ENCODE measurements at places on chromosomes 12 and 14. TPM values are rescaled to one million over a fixed set of nuclear protein-coding genes. Genes with fewer than 3 reads are reported as not detected.

Gene LIN7A
- 3.3 TPM for total RNA-seq

Gene BEGAIN
- total RNA-seq = 1.0 TPM

GRCh38 chr12:3135522-3136461 lies 58.6 kb downstream of the TSPAN9 start:
- peak; percentile 71 for DNase-seq

GRCh38 chr12:9760120-9760519 lies 581 bp downstream of the CD69 start:
- DNase-seq = no peak

DNA sequence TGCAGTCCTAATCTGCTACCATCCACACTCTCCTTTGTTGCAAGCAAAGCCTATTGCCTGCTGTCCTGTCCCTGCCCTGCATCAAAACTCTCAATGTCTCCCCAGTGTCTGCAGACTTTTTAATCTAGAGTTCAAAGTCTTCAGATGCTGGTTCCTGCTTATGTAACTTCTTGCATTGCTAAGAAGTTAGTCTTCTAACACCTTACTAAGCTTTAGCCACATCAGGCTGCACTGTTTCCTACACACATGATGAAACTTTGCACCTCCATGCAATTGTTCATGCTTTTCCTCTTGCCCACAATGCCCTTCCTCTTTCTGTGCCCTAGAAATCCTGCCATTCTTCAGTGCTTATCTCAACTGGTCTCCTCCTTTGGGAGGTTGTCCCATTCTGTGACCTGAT lies 16.2 kb upstream of the DICER1 start:
- peak; percentile 47 for DNase-seq

Measured in renal cortical epithelial cell (primary cell).